Prostate gland (tissue), 2 donors: ENCODE measurements at places on chromosomes 2 and 18.
A peak's percentile ranks its signal among the peaks of the same experiment; 100 is the strongest.

DNA sequence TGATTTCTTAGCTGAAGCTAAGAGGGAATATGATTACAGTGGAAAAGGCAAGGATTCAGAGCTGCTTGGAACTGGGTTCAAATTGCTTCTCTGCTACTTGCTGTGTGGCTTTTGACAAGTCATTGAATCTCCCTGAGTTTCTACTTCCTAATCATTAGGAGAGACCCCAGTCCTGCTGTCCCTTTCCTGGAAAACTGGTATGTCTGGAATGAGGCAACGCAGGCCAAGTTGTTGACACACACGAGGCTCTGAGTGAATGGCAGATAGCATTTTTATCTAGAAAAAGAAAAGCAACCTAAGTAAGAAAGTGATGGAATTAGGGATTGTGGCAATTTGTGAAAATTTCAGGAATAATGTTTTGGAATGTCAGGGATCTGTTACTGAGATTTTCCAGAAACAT, 123.6 kb downstream of the LPIN1 start:
- no peaks in the 10 kb centered on the region for H3K27me3 ChIP-seq
- no peaks in the 10 kb centered on the region for H3K36me3 ChIP-seq
- no peak overlapping the region for H3K27ac ChIP-seq
- no peak for DNase-seq

- H3K4me1 ChIP-seq = no peaks in the 10 kb centered on the region
- no peaks in the 10 kb centered on the region for H3K36me3 ChIP-seq
- H3K27me3 ChIP-seq = no peaks in the 10 kb centered on the region
- no peak overlapping the region for H3K4me3 ChIP-seq
- H3K27ac ChIP-seq = no peak overlapping the region
These were observed 120.3 kb upstream of the CAPN13 start for GRCh38 chr2:30927465-30928075.

GRCh38 chr2:113877711-113878598, 11.9 kb upstream of the ACTR3 start:
- no peak overlapping the region for H3K4me3 ChIP-seq
- no peaks in the 10 kb centered on the region for H3K36me3 ChIP-seq
- no peaks in the 10 kb centered on the region for H3K27me3 ChIP-seq
- no peak for DNase-seq

DNA sequence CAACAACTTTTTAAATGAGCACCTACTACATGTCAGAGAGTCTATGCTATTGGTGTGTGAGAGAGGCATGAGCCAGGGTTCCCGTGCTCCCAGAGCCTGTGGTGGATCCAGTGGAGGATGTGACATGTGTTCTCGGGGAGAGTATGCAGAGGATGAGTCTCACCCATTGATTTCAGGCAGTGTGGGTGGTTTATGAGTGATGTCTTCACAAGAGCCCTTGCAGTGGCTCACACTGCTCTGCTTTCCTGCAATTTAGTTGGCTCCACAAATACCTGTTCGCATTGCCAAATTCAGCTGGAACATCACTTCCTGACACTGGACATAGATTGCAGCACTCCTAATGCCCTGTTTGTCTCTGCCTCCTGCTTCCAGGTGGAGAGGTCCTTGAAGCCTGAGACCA, 243.6 kb upstream of the CXCR4 start:
- H3K27me3 ChIP-seq = no peaks in the 10 kb centered on the region
- H3K4me3 ChIP-seq = no peak overlapping the region
- H3K27ac ChIP-seq = no peak overlapping the region
- H3K36me3 ChIP-seq = no peaks in the 10 kb centered on the region
- H3K4me1 ChIP-seq = no peaks in the 10 kb centered on the region
- no peak for DNase-seq

DNA sequence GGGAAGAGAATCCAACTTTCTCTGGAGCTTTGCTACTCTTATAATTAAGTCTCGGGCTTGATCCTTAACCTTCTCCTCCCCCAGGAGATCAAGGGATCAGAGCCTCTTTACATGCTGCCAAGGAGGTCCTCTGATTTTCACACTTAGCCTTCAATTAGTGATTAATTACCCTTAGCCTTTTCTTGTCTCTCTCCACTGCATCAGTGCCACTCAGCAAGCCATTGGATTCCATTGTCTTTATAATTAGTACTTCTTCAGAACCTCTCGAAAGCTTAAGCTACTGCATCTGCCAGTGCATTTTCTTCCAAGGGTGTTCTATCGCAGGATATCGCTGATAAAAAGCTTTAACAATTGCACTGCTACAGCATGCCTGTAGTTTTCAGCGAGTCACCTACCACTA, 477.0 kb upstream of the MEIS1 start:
- no peak overlapping the region for H3K4me3 ChIP-seq
- no peaks in the 10 kb centered on the region for H3K4me1 ChIP-seq
- H3K36me3 ChIP-seq = no peaks in the 10 kb centered on the region
- no peaks in the 10 kb centered on the region for H3K27me3 ChIP-seq
- no peak overlapping the region for H3K27ac ChIP-seq

GRCh38 chr2:38533180-38533579, 69.5 kb downstream of the HNRNPLL start:
- H3K36me3 ChIP-seq = no peaks in the 10 kb centered on the region
- no peaks in the 10 kb centered on the region for H3K27me3 ChIP-seq

DNA sequence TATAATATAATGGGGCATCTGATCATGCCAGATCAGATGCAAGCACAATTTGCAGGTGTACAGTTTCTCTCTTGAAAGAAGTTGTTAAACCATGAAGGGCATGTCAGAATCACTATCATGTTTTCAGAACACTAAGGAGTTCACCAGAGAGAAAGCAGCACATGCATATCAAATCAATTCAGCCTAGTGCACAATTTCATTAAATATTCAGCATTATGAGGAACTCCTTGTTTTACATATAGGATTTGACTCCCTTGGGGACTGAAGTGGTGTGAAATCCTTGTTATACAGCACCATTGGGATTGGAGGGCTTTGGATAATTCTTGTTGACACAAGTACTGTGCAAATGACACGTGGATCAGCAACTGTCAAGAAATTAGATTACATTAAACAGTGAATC, 562.1 kb upstream of the KLHL29 start:
- no peaks in the 10 kb centered on the region for H3K36me3 ChIP-seq
- no peak overlapping the region for H3K27ac ChIP-seq
- H3K27me3 ChIP-seq = no peaks in the 10 kb centered on the region
- no peak overlapping the region for H3K4me3 ChIP-seq
- no peaks in the 10 kb centered on the region for H3K4me1 ChIP-seq

DNA sequence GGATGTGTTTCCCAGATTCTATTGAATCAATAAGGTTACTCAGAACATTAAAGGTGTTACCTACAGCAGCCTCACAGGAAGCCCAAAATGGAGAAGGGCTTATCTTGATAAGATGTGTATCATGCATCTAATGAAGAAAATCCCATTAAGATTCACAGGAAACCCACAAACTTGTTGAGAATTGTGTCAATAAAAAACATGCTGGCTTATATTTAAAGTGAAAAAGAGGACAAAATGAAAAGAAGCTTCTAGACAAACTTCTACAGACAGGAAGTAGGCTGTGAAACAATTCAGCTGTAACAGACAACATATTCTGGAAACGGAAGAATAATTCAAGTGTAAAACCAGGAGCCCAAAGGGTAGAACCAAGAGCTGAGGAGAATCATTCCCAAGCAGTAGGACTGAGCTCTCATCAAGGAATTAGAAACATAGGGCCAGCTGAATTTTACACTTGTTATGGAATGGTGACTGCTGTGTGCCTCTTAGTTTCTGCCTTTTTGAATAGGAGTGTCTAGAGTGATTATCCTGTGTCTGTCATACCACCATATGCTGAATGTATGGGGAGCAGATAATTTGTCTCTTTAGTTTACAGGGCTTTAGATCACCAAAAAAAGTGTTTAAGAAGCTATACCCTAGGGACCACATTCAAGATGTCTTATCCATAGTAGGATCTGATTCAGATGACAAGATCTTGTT, 9.6 kb downstream of the IMMT start:
- no peak overlapping the region for H3K4me3 ChIP-seq
- H3K27ac ChIP-seq = no peak overlapping the region
- no peaks in the 10 kb centered on the region for H3K36me3 ChIP-seq
- no peak for DNase-seq
- H3K27me3 ChIP-seq = no peaks in the 10 kb centered on the region

GRCh38 chr2:128604045-128604444, 285.4 kb upstream of the HS6ST1 start:
- H3K4me1 ChIP-seq = no peaks in the 10 kb centered on the region
- no peaks in the 10 kb centered on the region for H3K27me3 ChIP-seq
- no peak for DNase-seq
- no peaks in the 10 kb centered on the region for H3K36me3 ChIP-seq
- H3K27ac ChIP-seq = no peak overlapping the region
- H3K4me3 ChIP-seq = no peak overlapping the region

DNA sequence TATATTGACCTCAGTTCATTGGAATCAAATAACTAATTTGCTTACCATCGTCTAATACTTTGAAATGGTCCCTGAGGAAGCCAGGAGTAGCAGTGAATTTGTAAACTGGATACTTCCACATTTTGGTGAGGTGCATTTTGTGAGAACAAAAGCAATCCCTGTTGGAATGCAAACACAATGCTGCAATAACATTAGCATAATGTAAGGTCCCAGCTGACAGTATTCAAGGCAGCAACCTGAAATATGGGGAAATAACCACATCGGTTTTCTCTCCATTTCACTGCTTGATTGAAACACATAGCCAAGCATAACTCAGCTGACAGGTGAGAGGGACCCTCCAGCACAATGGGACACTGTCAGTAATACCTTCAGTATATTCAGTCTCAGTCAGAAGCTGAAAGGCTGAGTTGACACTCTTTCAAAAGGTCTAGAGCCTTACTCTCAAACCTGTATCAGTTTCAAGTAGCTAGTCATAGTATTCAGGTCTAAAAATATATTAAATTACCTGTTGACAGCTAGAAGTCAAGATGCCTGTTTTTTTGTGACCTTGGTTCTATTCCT, 1311.9 kb upstream of the NRXN1 start:
- no peaks in the 10 kb centered on the region for H3K36me3 ChIP-seq
- no peak for DNase-seq
- H3K4me3 ChIP-seq = no peak overlapping the region
- no peaks in the 10 kb centered on the region for H3K4me1 ChIP-seq
- H3K27me3 ChIP-seq = no peaks in the 10 kb centered on the region

DNA sequence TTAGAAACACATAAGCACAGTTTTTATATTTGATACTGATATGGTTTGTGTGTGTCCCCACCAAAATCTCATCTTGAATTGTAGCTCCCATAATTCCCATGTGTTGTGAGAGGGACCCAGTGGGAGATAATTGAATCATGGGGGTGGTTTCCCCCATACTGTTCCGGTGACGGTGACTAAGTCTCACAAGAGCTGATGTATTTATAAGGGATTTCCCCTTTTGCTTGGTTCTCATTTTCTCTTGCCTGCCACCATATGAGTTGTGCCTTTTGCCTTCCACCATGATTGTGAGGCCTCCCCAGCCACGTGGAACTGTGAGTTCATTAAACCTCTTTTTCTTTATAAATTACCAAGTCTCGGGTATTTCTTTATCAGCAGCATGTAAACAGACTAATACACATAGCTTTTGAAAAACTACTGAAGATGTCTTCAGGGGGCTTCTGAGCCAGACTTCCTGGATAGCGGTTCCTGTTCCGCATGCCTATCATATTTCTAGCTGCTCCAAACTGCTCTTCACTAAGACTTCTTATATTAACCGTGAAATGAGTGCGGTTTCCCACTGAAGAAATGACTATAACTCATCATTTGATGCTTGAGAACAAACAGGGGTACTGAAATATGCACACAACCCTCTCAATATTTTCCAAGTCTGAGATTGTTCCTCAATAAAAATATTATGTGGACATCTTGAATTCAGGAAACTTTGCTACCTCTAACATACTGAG, 75.8 kb downstream of the SPHKAP start:
- H3K36me3 ChIP-seq = no peaks in the 10 kb centered on the region
- no peaks in the 10 kb centered on the region for H3K27me3 ChIP-seq
- DNase-seq = no peak
- no peaks in the 10 kb centered on the region for H3K4me1 ChIP-seq

- peak; percentile 33 for DNase-seq
- no peak overlapping the region for H3K27ac ChIP-seq
- no peaks in the 10 kb centered on the region for H3K4me1 ChIP-seq
- H3K36me3 ChIP-seq = no peaks in the 10 kb centered on the region
These were observed 30.9 kb downstream of the MREG start for GRCh38 chr2:215982465-215982875.

DNA sequence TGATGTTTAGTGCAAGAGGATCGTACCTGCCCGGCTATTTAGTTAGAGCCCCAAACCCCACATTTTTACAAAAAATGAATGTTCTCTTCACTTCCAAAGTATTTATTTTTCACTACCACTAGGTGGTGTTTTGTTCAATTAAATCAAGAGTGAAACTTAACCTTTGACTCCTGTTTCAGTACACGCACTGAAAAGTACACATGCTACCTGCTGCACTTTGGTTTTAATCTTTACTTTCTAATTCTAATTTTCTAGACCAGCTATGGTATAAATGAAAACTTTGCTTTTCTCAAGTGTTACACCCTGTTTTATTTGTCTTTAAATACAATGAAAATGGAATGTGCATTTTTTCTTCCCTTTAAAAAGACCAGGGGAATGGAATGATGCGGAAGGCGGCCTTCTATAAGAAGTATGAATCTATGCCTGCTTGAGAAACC, 31.4 kb upstream of the CHN1 start:
- no peaks in the 10 kb centered on the region for H3K4me1 ChIP-seq
- H3K27ac ChIP-seq = no peak overlapping the region
- H3K4me3 ChIP-seq = no peak overlapping the region
- no peak for DNase-seq

GRCh38 chr2:128158176-128158575, 67.2 kb downstream of the UGGT1 start:
- peaks cover 2% of the 10 kb centered on the region for H3K36me3 ChIP-seq
- no peak for DNase-seq
- no peak overlapping the region for H3K4me3 ChIP-seq
- no peaks in the 10 kb centered on the region for H3K4me1 ChIP-seq

- DNase-seq = no peak
- no peak overlapping the region for H3K4me3 ChIP-seq
- H3K27ac ChIP-seq = no peak overlapping the region
- no peaks in the 10 kb centered on the region for H3K4me1 ChIP-seq
- H3K36me3 ChIP-seq = no peaks in the 10 kb centered on the region
These were observed 25.1 kb downstream of the BMP10 start for GRCh38 chr2:68846091-68846490.
